M059J (cell line): ENCODE measurements at places on chromosomes 11 and 22.

DNA sequence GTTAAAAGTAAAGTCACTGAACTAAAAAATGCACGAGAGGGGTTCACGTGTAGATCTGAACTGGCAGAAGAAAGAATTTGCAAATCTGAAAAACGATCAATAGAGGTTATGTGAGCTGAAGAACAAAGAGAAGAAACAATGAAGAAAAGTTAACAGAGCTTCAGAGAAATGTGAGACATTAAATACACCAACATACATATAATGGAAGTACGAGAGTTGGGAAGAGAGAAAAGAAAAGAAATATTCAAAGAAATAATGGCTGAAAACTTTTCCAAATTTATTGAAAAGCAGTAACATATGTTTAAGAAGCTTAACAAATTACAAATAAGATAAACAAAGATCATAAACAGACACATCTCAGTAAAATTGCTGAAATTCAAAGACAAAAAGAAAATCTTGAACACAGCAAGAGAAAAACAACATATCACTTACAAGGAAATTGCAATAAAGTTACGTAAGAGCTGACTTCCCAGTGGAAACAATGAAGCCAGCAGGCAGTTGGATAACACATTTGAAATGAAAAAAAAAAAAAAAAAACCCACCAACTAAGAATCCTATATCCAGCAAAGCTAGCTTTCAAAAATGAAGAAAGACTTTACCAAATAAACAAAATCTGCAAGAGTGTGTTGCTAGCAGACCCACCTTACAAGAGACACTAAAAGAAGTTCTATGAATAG, 56.8 kb downstream of the EMSY start:
- no peak for DNase-seq

DNA sequence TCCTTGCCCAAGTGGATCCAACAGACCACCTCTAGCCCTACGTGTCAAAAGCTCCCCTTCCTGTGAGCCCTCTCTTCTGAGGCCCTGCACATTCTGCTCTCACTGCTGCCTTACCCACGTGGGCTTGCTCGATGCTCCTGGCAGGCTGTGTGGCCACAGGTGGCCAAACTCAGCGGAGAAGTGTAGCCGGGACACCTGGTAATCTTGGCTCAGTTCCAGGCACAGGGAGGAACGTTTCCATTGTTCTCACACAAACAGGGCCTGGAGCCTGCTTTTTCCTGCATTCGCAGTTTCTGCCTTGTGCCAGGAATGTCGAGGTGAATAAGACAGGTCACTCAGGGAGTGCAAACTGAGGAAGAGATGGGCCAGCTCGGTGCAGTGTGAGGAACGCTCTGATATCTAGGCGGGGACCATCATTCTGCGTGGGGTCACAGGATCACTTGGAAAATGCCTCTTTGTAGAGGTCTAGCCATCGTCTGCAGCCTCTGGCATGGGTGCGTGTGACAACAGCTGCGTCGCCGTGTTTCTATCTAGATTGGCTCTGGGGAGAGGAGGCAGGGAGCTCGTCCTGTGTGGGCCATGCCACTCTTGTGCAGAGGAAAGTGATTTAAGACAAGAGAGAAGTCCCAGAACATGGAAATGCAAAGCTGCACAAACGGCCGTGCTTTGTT, 127.6 kb upstream of the PARVA start:
- DNase-seq: no peak

- DNase-seq: no peak
Observed at GRCh38 chr11:3091081-3091845, 34.0 kb upstream of the CARS1 start.

GRCh38 chr22:22714600-22715335, 70.4 kb downstream of the GGTLC2 start:
- no peak for DNase-seq

GRCh38 chr11:118115048-118115447, 28.3 kb upstream of the SMIM35 start:
- no peak for DNase-seq

DNA sequence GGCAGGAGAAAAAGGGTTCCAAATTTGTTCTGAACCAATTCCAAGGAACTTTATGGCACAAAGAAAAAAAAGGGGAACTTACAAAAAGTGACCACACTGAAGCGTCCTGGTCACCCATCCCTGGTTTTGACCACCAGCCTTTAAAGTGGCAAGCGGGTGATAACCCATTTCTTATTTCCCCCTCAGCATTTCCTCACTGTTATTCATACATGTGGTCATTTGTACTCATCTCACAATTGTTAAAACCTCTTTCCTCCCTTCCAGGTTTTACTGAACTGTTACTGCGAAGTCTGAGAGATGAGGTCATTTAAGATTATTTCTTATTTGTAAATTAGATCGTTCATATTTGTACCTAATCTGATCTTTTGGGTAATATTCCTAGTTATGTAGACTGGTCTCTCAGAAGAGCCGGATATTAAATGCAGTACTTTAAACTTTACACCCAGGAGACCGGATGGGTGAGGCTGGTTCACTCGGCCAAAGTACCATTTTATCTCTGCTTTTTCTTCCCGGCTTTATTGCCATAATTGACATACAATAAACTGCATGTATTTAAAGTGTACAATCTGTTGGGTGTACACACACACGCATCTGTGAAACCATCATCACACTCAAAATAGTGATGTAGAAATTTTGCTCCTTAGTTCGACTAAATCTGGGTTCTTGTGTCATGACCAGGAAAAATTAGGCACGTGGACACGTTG, 47.0 kb downstream of the CDPF1 start:
- DNase-seq: no peak

- DNase-seq: no peak
Observed at GRCh38 chr11:45348729-45349128, 62.6 kb upstream of the SYT13 start.

DNA sequence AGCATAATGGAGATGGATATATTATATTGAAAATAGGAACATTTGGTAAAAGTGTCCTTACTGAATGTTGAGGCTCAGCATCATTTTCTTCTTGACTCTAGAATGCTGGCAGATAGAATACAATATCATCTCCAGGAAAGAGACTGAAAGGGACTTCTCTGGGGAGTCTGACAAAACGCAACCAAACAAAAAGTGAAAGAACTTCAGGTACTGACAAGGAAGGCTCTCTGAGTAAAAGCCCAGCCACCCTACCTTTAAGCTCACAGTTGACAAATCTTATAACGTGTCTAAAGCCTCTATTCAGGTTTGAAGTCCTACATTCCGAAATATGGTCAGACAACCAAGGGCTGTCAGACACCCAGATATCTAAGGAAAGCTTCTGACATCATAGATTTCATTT, 590.8 kb downstream of the SOX6 start:
- DNase-seq: no peak

DNA sequence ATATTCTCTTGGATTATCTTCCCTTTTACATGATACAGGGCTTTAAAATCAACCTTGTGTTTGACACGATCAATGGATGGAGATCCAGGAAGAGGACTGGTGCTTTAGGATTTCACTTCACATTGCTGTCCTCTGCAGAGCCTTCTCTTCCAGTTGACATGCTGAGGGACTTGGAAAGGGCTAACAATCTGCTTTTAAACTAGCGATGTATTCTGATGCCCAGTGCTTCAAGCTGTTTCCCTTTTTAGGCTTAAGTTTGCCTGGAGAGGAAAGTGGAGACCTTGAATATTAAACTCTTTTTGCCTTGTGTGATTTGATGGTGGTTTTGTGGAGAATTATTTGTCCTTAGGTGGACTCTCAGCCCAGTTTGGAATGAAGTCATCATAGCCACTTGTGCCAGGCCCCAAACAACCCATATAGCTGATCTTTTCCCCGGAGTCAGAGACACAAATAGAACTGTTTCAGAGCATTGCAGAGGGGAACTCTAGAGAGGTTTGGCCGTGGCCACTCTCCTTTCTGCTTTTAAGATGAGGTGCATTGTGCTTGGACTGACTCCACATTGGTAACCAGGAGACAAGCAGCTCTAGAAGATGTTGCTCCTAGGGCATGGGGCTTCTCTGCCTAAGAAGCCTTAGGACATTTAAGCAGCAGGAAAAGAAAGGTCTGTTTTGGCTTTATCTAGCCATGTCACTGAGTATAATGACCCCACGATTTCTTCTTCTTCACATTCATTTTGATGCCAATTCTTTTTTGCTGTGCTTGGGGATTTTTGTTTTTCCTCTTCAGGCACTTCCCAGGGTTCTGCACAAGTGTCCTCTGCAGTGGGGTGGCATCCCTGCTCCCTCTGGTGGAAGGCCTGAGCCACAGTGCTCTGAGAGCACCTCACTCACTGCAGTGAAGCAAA, 152.8 kb downstream of the NCAM1 start:
- DNase-seq: peak; percentile 18
